Cortex of kidney (tissue), 1 donor: ENCODE measurements at places on chromosomes 11 and 22.

DNA sequence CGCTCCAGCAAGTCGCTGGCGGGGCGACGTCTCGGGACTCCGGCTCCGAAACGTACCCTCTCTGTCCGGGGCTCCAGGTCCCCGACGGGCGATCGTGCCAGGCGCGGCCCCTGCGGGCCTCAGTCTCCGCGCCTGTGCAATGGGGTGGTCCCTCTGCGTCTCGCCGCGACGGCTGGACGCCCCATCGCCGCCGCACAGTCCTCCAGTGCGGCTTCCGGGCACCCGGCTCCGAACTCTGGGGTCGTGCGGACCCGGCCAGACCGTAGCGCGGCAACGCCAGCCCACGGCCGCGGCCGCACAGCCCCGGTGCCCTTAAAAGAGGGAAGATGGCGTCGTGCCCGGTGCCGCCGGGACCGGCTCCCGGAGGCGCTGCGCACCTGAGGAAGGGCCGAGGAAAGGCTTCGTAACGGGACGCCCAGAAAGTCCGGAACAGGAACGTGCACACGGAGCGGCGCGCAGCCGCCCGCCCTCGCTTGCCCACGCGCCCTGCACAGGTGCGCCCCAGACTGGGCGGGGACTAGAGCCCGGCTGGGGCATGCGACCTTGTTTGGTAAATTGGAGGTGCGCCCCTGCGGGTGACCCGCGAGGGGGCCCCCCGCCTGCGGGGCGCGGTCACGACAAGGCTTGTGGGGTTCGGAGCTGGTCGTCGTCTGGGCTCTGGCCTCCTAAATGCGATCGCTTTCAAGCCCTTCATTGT, 525 bp downstream of the BIK start:
- DNase-seq: no peak

- DNase-seq: no peak
Observed at GRCh38 chr22:21902296-21903087, 35.0 kb upstream of the MAPK1 start.

DNA sequence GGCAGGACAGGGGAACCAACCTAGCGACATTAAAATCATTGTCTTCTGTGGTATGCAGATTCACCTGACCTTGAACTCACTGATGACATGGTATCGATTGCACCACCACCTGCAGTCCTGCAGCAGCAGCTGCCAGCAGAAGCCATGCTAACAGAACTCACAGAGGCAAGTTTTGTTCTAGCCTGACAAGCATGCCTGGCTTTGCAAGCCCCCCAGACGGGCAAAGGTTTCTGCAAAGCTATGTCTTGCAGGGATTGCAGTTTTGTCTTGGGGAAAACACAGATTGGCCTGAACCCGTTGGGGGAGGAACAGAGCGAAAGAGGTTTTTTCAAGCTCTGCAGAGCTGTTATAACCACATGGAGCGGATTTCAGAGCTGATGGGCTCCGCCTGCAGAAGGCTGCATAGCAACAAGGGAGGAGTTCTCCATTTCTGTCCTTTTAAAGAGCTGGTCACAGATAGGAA, 221.0 kb downstream of the HIPK3 start:
- DNase-seq: no peak

- DNase-seq: no peak
Observed at GRCh38 chr22:30089655-30089974, 9.4 kb downstream of the HORMAD2 start.

- DNase-seq: no peak
Observed at GRCh38 chr11:33687733-33688479, 12.7 kb downstream of the C11orf91 start.

- no peak for DNase-seq
Observed at GRCh38 chr22:39148727-39149535, 3.5 kb downstream of the CBX7 start.

GRCh38 chr11:110490886-110491285, 61.1 kb downstream of the FDX1 start:
- DNase-seq: no peak

GRCh38 chr22:30884211-30885000, 84.2 kb downstream of the MORC2 start:
- no peak for DNase-seq

- DNase-seq: no peak
Observed at GRCh38 chr11:27204529-27204928, 158.5 kb downstream of the CCDC34 start.

- no peak for DNase-seq
Observed at GRCh38 chr11:12066799-12067508, 43.4 kb upstream of the MICAL2 start.

DNA sequence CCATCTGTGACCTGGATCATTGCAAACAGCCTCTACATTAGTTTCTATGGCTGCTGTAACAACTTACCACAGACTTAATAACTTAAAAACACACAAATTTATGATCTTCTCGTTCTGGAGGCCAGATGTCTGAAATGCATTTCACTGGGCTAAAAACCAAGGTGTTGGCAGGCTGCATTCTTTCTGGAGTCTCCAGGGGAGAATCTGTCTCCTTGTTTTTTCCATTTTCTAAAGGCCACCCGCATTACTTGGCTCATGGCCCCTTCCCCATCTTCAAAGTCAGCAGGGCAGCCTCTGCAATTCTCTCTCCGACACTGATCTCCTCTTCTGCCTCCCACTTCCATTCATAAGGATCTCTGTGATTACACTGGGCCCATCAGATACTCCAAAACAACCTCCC, 11.6 kb downstream of the SCGB1A1 start:
- DNase-seq: no peak

DNA sequence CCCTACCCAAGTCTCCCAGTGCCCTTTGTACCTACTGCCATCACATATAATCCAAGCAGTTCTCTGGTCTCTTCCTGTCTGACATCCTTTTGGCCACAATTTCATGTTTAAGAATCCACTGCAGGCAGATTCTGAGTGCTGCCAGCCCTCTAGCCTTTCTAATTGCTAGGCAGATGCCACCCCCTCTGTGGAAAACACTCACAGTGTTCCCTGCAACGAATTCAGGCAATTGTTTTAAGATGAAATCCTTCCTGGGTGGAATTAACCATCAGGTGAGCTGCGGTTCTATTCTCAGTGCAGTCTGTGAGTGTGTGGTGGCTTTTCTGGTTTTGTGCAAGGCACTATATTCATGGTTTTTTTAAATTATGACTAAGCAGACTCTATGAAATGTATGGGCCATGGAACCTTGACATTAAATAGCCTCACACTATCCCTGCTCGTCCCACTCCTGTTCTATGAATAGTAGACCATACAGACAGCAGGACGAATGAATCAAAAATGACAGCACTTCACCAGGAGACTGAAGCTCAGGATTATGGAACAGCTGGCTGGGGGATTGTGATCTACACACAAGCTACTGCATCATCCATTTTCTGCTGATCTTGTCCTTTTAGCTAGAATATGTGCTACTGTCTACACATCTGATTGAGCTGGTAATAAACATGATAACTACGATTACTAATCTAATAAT, 29.8 kb upstream of the BMAL1 start:
- no peak for DNase-seq

- DNase-seq: no peak
Observed at GRCh38 chr11:67464411-67465188, 4.5 kb downstream of the TMEM134 start.

DNA sequence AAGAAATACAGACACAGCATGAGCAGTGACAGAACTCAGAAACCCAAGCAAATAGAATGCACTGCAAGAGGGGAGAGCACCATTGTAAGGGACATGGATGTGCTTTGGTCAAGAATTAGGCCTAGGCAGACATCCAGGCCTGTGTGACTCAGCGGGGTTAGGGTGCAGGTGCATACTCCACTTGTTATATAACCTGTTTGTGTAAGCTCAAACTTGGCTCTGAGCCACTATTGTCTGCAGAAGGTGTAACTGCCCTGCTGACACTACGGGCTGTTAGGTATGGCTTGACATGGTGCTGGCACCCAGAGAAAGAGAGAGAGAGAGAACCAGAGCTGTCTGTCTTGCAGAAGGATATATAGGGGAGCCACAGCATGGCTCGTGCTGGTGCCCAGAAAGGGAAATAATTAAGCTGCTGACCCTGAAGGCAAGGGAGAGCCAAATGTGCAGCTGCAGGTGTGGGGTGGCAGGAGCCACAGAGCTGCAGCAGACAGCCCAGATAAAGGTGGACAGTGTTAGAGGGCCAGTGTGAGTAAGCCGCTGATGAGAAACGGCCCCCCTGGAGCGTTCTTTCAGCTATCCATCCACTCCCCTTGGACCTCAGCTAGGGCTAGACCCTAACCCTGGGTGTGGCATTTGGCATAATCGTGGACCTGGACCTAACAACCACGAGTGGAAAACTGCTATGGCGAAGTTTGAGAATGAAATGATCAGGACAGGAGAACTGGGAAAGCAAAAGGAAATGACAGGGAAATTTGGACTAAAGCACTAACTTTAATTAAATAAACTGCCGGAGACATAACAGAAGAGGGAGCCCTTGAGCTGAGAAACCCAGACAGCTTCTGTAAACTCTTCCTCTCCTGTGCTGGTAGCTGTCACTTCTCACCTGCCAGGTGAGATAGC, 253.0 kb upstream of the CCDC179 start:
- no peak for DNase-seq

DNA sequence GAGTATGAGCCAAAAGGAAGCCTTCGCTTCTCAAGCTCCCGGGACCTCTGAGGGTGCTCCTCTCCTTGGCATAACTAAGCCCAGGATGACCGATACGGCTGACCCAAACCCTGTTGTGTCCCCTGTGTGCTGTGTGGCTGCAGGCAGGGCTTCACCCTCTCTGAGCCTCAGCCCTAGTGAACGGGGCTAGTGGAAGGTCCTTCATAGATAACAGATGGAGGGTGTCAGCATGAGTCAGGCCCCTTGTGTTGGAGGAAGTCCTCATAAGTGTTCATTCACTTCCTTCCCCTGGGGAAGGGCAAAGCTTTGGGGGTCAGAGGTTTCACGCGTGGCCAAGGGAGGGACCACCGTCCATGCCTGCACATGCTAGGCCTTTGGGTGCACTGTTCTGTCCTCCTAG, 21.5 kb downstream of the SHISAL1 start:
- DNase-seq: no peak

GRCh38 chr11:13868710-13869397, 93.7 kb upstream of the SPON1 start:
- no peak for DNase-seq

- no peak for DNase-seq
Observed at GRCh38 chr11:69314555-69314954, 20.6 kb downstream of the MYEOV start.

- no peak for DNase-seq
Observed at GRCh38 chr11:1673446-1674172, 23.4 kb upstream of the KRTAP5-6 start.

- no peak for DNase-seq
Observed at GRCh38 chr11:75896843-75897419, 81.9 kb downstream of the UVRAG start.

GRCh38 chr11:12411393-12411792, 34.0 kb downstream of the PARVA start:
- no peak for DNase-seq

- DNase-seq: no peak
Observed at GRCh38 chr22:33116841-33117547, 58.8 kb upstream of the SYN3 start.

- DNase-seq: no peak
Observed at GRCh38 chr11:69364921-69365320, 71.0 kb downstream of the MYEOV start.

GRCh38 chr22:30313527-30314363, 13.0 kb downstream of the TBC1D10A start:
- DNase-seq: no peak

DNA sequence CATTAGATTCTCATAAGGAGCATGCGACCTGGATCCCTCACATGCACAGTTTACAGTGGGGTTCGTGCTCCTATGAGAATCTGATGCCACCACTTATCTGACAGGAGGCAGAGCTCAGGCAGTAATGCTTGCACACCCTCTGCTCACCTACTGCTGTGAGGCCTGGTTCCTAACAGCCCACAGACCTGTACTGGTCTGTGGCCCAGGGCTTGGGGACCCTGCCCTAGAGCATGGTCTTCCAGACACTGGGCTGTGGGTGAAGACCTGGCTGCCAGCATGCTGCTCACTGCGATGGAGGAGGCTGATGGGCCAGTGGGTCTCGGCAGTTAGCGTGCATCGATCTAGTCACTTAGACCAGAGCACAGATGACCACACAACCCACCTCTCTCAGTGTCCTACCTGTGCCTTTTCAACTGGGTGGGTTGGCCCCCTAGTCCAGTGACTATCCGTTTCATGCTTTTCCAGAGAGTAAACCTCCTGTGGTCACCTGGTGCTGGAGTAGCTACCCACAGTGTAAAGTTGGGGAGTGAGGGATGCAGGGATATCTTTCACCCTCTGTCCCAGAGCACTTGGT, 21.1 kb downstream of the MED15 start:
- DNase-seq: no peak

GRCh38 chr11:115981104-115981481, 476.9 kb upstream of the CADM1 start:
- no peak for DNase-seq

DNA sequence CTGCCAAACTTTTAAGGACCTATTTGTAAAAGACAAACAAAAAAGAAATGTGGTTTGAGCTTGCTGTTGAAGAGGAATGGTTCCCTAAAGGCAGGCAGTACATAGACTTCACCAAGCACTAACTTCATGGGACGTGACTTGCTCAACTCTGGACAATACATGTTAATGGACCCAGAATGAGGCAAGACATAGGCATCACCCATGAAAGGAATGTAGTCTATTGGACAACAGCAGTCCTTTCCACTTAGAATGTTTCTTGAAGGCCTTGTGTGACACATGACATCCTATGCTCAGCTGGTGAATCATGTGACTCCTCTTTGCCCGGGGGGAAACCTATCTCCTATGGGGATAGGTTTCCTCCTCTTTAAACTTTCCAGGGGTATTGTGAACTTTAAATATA, 246.4 kb upstream of the BLID start:
- DNase-seq: no peak

DNA sequence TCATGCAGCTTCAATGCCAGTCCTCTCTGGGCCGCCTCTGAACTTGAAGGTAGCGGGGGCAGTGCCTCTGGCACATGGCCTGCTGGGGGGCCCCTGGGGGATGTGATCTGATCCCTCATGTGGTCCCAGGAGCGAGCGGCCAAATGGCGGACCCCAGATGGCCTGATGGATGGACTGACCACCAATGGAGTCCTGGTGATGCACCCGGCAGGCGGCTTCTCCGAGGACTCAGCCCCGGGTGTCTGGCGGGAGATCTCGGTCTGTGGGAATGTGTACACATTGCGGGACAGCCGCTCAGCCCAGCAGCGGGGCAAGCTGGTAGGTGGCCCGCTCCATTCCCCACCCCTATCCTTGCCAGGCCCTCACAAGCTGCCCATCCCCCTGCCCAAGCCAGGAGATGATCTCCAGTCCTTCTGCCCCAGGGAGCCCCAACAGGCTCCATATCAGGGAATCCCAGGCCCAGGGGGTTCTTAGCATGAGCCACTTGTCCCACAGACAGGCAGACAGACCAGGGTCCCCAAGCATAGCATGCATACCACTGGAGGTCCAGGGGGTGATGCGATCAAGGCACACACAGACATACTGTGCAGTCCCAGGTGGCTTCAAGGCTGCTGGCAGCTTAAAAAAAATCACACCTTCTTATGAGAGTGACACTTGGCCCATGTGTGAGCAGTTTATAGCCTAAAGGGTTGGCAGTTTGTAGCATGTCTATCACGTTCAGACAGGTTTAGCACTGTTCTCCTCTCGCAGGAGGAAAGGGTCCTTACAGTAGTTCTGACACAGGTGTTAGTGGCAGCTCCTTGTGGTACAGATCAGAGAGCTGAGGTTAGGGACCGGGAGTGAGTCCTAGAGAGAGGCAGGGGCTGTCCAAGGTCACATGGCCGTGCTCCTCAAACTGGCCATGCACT, 6.4 kb upstream of the DPP3 start:
- no peak for DNase-seq

GRCh38 chr11:12086271-12087074, 23.9 kb upstream of the MICAL2 start:
- no peak for DNase-seq

- DNase-seq: no peak
Observed at GRCh38 chr11:64060861-64061444, 25.2 kb downstream of the FLRT1 start.

- no peak for DNase-seq
Observed at GRCh38 chr22:31540966-31541365, 44.6 kb downstream of the SFI1 start.
